ENCODE measurements at places on chromosomes 16 and 17.

- no peak for DNase-seq
These were observed 35.8 kb downstream of the CPD start for GRCh38 chr17:30414486-30414885.

GRCh38 chr17:17940441-17940911 is 31.7 kb downstream of the TOM1L2 start:
- no peak for DNase-seq

GRCh38 chr16:82972331-82972919 is 345.7 kb downstream of the CDH13 start:
- DNase-seq, result no peak

DNA sequence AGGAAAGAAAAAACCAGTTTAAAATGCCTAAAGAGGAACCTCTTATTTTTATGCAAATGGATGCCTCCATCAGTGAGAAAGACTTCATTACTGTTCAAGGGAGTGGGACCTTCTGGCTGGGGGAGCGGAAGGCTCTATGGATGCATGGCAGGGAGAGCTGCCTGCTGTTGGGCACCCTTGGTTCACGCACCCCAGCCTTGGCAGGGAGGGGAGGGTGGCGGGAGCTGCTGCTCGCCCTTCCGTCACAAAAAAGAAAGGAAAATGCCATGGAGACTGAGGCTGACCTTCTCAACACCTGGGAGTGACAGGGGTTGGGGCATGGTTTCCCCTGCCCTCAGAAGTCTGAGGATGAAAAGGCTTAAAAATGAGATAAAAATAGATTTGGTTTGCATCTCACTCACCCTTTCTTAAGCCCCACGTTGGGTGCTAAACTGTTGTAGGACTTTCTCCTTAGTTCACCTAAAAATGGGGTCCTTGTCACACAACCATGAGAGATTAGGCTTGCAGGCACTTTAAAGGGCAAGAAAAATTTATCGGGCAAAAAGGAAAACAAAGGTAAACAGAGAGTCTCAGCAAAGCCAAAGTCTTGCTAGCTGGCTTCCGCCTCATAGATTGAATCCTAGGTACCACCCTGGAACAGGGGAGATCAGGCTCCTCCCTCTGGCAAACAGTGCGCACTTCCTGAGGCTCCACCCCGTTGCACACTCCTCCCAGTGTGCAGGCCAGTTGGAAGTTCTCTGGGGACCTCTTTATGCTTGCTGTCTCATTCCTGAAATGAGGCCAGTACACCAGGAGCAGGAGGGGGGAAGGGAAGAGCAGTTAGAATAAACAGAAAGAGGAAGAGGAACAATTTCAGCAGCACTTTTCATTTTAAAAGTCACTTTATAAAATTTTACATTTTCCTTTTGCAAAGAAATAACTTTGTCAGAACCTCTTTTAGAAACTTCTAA is 31.6 kb downstream of the PHKB start:
- no peak for DNase-seq

DNA sequence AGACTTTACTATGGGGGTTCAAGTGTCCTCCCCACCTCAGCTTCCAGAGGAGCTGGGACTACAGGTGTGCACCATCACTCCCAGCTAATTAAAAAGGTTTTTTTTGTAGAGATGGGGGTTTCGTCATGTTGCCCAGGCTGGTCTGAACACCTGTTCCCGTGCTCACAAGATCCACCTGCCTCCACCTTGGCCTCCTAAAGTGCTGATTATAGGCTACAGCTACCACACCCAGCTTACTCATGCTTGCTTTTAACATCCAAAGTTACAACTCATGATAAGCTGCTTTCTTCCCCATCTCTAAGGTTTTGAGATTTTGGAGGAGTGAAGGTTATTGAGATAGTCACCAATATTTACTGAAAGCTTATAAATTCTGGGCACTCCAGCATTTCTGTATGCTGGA is 2.6 kb downstream of the NUP88 start:
- no peak for DNase-seq

- DNase-seq, result no peak
These were observed 46.7 kb downstream of the MYOCD start for GRCh38 chr17:12712415-12712814.

DNA sequence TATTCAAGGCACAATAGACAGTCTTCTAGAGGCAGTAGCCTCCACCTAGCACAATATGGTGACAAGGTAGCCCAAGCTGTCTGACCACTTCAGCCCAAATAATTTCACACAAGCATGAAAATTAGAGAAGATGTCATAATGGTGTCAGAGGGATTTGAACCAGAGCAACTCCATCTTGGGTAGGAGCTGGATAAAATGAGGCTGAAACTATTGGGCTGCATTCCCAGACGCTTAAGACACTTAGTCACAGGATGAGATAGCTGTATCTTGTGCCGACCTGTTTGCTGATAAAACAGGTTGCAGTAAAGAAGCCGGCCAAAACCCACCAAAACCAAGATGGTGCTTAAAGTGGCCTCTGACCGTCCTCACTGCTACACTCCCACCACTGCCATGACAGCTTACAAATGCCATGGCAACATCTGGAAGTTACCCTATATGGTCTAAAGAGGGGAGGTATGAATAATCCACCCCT is 192.6 kb downstream of the CPPED1 start:
- DNase-seq, result no peak

- DNase-seq, result no peak
These were observed 532 bp downstream of the KDM6B start for GRCh38 chr17:7834542-7834956.

GRCh38 chr16:80627108-80627507 is 86.3 kb downstream of the DYNLRB2 start:
- DNase-seq, result no peak

DNA sequence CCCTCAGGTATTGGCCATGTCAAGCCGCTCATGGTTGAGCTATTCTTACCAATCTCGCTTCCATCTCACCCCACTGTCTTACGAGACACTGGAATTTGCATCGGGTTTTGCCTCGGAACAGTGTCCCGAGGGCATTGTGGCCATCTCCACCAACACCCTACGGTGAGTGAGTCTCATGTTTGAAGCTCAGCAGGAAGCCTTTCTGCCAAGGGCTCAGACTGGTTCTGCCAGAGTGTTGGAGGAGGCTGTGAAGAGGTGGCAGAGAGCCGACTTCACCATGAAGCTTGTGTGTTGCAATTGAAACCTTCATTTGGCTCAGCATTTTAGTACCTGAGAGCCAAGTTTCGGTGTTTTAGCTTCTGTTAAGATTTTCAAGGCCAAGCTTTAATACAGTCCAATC is 38.0 kb downstream of the SF3B3 start:
- no peak for DNase-seq

DNA sequence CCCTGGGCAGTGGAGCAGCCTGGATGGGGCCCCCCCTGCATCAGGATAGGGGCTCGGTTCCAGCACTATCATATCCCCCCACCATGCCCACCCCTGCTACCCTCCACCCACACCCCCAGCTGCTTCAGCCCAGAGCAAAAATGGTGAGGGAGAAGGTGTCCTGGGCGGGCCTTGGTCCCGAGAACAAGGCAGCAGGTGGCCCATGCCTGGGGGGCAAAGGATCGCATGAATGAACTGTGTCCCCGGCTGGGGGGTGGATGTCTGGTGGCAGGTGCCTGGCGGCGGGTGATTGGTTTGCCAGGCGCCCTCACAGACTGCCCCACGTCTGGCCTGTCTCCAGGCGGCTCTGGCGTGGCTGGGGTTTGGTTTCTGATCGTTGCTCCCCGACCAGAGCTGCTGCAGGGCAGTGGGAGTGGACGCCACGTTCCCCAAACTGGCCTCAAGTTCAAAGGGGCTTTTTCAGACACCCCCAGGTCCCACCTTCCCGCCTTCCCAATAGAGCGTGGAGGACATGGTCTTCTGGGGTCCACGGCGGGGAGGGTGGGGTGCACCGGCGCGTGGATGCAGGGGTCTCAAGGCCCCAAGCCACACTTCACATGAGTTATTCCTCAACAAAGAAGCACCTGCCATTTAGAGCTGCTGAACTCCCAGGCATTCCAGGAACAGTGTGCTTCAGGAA is 12.6 kb downstream of the UTS2R start:
- DNase-seq, result no peak

GRCh38 chr17:19017401-19017800 is 12.8 kb upstream of the FAM83G start:
- DNase-seq, result no peak

GRCh38 chr17:44346064-44346844 is 1.2 kb downstream of the GRN start:
- no peak for DNase-seq

GRCh38 chr17:9269350-9270035 is 248.2 kb downstream of the NTN1 start:
- DNase-seq, result no peak

DNA sequence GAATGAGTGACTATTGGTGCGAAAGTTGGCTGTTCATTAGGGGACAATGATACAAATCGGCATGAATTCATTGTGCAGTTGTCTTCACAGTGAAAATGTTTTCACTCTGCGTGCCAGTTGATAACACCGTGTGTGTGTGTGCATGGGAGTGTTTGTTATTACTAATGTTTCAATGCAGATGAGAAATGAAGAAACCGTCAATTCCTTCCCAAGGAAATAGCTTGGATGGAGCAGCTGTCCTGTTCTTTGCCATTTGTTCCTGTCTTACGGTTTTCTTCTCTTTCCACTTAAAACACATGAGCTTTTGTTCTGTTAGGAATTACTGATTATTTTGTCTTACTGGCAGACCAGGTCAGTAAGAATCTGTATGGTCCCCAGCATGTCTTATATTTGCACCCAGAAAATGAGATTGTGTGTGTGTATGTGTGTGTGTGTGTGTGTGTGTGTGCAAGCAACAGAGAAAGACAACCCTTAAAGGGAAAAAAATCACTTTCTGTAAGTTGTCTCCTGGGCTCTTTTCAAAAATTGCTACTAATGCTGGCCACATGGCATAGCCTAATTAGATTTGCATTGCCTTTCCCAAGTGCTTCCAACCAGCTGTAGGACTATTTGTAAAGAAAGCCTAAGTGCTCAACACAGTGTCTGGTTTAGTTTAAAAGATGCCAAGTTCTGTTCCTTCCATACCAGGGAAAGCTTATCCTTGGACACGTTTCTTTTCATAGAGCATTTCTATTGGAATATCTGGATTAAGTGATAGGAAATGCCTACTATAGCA is 23.8 kb downstream of the SHISA9 start:
- DNase-seq, result no peak

- no peak for DNase-seq
These were observed 371.2 kb downstream of the MAF start for GRCh38 chr16:79229361-79229760.

DNA sequence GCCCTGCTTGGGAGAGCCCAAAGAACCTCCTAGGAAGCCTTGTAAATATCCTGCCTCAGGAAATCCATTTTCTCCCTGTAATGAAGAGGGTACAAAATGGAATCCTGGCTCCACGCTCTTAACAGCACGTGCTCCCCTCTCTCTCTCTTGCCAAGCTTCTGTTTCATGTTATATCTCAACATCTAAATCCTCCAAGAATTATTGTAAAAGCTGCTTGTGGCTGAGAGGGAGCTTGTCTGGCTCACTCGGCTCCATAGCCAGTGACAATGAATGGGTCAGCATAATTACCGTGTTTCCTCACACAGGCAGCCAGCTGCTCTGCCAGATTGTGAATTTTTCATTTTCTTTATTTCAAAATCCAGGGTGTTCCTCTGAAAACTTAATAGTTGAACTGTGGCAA is 317.8 kb downstream of the RBFOX1 start:
- DNase-seq, result no peak

GRCh38 chr16:4290236-4290830 is 17.5 kb upstream of the TFAP4 start:
- no peak for DNase-seq

DNA sequence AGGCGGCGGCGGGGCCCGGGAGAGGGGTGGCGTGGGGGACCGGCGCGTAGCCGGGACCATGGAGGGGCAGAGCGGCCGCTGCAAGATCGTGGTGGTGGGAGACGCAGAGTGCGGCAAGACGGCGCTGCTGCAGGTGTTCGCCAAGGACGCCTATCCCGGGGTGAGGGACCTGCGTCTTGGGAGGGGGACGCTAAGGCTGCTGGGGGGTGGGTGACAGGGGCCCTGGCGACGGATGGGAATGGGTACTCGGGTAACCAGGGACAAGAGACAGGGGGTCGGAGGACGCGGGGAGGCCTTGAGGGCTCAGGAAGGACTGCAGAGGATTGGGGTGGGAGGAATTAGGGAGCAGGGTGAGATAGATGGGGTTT is 243 bp downstream of the RND2 start:
- DNase-seq, result no peak

DNA sequence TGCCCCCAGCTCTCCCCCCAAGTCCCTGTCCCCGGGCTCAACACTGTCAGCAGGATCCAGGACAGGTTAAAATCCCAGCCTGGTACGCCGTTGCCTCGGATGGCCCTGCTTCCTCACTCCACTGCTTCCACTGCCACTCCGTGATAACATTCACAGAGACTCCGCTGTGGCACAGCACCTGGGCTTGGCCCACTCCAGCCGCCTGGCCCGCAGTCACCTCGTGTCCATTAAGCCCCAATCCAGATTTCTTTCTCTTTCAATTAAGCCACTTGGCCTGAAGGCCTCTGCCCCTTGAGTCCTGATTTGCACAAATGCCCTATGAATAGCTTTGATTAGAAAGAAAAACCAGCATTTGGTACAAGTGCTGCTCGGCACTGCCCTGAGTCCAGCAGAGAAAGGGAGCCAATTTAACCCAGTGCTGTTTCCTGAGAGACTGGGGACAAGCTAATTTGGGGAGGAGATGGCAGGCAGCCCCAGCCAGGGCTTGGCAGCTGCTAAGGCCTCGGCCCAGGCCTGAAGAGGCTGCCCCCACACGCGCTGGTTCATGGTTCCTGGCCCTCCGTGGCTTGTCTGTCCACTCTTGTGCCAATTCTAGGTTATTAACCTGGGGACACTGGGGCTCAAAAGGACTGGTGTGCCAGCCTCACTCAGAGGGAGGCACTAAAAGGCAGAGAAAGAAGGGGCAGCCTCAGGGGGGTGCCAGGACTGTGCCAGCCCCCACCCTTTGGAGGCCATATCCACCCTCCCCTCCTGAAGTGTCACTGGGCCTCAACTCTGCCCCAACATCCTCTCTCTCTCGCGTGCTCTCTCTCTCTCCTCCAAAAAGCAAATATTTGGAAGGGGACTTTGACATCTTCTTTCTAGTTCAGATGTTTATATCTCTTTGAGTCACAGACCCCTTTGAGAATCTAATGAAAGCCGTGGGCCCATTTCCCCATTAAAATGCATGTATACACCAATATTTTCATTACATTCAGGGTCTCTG is 29.8 kb upstream of the SPPL2C start:
- DNase-seq, result no peak

DNA sequence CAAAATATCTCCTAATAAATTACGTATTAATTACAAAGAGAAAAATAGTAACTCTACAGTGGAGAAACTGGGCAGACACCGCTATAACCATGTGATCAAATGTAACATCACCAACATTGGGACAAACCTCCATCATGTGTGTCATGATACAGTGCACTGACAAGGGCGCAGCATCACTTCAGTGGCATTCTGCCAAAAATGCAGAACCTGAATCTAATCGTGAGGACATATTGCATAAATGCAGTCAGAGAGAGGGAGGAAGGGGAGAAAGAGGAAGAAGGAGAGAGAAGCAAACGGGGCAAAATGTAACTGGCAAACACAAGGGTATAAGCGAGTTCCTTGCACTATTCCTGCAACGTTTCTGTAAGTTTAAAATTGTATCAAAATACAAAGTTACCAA is 74.2 kb upstream of the MARCHF10 start:
- DNase-seq, result no peak

Measured in stimulated activated CD8-positive, alpha-beta memory T cell treated with anti-CD3 and anti-CD28 coated beads, Interleukin-7, amount 100 ng/mL, for 1 hour (primary cell).